Mammary epithelial cell (primary cell): ENCODE measurements at places on chromosomes 5 and 9. TPM values are rescaled to one million over a fixed set of nuclear protein-coding genes. Genes with fewer than 3 reads are reported as not detected.

The BTNL9 gene
- 0.16 TPM in 1 of 2 replicates, not detected in the other for total RNA-seq

The CXXC5 gene
- 4.0 and 13.8 TPM in 2 replicates for total RNA-seq

The LRRC19 gene
- not detected for total RNA-seq

The SOX30 gene
- total RNA-seq = not detected

The ZNF883 gene
- 7.8 TPM for total RNA-seq

The WDR38 gene
- not detected in 2 replicates for total RNA-seq

The MAMDC4 gene
- total RNA-seq = 8.8 and 15.0 TPM in 2 replicates

The STOM gene
- total RNA-seq = 124 TPM

The SCGB3A2 gene
- not detected for total RNA-seq

The SPATA31D4 gene
- total RNA-seq = not detected in 2 replicates

The KCTD16 gene
- total RNA-seq = 0.13 and 0.21 TPM in 2 replicates

The TEX53 gene
- total RNA-seq = not detected

The CCL28 gene
- total RNA-seq = 10.7 TPM

The CCDC180 gene
- 0.96 and 2.0 TPM in 2 replicates for total RNA-seq

The PCDHGA7 gene
- total RNA-seq = 1.6 and 2.4 TPM in 2 replicates

The QRFP gene
- not detected in 2 replicates for total RNA-seq

The KCNN2 gene
- not detected in 2 replicates for total RNA-seq

The KIF12 gene
- 2.3 TPM for total RNA-seq

The ECM2 gene
- 1.3 TPM for total RNA-seq

The TMEM8B gene
- total RNA-seq = 3.8 TPM

The TTF1 gene
- 7.3 and 11.4 TPM in 2 replicates for total RNA-seq

The LAMC3 gene
- total RNA-seq = not detected

The CNTFR gene
- not detected in 2 replicates for total RNA-seq

The BSPRY gene
- total RNA-seq = 0.17 TPM

The ADAMTS13 gene
- 2.0 TPM for total RNA-seq

The PCA3 gene
- total RNA-seq = not detected in 2 replicates

The SLC45A2 gene
- under 0.01 TPM for total RNA-seq

The LCN15 gene
- not detected for total RNA-seq

The SARDH gene
- 0.21 TPM in 1 of 2 replicates, not detected in the other for total RNA-seq

The ACTBL2 gene
- 0.16 TPM in 1 of 2 replicates, not detected in the other for total RNA-seq

The PCSK5 gene
- total RNA-seq = 2.4 and 2.7 TPM in 2 replicates

The FOXI1 gene
- not detected for total RNA-seq

The SMIM3 gene
- total RNA-seq = 17.5 TPM

The SGCD gene
- 0.17 TPM for total RNA-seq

The PSAT1 gene
- total RNA-seq = 369 TPM

The TMEM252 gene
- not detected for total RNA-seq

The HTR1A gene
- not detected in 2 replicates for total RNA-seq

The SH2D3C gene
- total RNA-seq = under 0.01 TPM

The PAIP1 gene
- 76.4 and 110 TPM in 2 replicates for total RNA-seq

The SLC6A19 gene
- not detected for total RNA-seq

The SKIC3 gene
- 123 TPM for total RNA-seq

The MAPK9 gene
- 36.5 and 38.2 TPM in 2 replicates for total RNA-seq

The HMMR gene
- 13.9 and 30.7 TPM in 2 replicates for total RNA-seq
